ENCODE measurements at places on chromosomes 5 and 9.

GRCh38 chr5:143274952-143275351, 128.5 kb downstream of the NR3C1 start:
- no peak for DNase-seq

- peak; percentile 33 for DNase-seq
These were observed 4.5 kb downstream of the LEAP2 start for GRCh38 chr5:132877938-132878337.

- no peak for DNase-seq
These were observed 104.7 kb downstream of the GPR21 start for GRCh38 chr9:123138163-123138562.

GRCh38 chr5:143843461-143843860, 31.5 kb downstream of the HMHB1 start:
- DNase-seq = no peak

GRCh38 chr9:35522700-35523099, 32.8 kb downstream of the RUSC2 start:
- DNase-seq = no peak

Data from NCI-H510A treated with DMSO at 0.1 percent for 48 hours (cell line).